ENCODE measurements at places on chromosomes 16 and 17. TPM values are rescaled to one million over a fixed set of nuclear protein-coding genes. Genes with fewer than 3 reads are reported as not detected.
A peak's percentile ranks its signal among the peaks of the same experiment; 100 is the strongest.

SLC46A1 gene
- 5.9 TPM for polyA plus RNA-seq

DNA sequence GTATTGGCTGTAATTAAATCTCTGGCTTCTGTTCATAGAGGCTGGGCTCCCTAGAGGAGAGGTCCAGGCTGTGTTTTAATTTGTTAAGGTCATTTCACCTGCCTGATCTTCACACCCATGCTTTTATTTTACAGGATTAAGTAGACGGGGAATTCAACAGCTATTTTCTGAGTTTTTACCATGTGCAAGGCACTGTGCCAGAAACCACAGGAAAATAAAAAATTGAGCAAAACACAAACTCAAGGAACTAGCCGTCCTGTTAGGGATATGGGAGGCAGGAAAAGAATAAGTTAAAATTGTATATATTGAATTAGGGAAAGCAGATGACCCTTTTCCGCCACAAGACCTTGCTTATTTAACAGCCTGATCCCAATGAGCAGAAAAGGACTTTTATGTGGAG is 29.1 kb downstream of the HS3ST3A1 start:
- DNase-seq = no peak

DNA sequence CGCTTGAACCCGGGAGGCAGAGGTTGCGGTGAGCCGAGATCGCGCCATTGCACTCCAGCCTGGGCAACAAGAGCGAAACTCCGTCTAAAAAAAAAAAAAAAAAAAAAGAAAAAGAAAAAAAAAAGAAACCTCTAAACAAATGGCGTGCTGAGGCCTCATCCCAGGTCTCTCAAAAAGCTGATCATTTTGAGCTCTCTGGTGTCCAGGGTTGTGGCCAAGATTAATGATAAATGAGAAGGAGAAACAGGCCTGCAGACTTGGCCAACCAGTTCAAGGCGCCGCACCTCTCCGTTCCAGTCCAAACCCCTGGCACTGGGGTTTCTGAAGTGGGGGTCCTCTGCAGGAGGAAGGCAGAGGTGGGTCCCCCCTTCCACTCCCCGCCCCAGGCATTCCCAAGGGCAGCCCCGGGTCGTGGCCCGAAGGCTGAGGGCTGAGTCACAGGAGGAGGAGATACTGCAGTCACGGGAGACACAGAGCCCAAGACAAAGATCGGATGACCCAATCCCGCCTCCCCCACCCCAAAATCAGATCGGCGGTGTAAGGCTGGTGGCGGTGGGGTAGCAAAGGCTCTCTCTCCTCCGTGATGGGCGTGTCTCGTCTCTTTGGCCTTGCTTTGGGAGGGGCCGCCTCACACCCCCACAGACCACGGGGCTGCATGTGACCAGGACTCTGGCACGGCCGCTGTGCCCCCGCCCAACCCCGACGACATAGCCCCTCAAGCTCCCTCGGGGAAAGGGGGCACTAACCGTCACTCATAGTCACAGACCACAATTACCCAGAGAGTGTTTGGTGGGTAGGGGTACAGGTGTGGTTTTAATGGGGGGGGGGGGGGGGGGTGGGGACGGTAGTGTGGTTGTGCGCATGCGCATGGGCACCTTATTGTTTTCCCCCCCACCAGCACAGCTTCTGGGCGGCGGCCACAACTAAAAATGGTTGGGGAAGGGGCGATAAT is 1.1 kb downstream of the VAT1 start:
- no peak for DNase-seq

DNA sequence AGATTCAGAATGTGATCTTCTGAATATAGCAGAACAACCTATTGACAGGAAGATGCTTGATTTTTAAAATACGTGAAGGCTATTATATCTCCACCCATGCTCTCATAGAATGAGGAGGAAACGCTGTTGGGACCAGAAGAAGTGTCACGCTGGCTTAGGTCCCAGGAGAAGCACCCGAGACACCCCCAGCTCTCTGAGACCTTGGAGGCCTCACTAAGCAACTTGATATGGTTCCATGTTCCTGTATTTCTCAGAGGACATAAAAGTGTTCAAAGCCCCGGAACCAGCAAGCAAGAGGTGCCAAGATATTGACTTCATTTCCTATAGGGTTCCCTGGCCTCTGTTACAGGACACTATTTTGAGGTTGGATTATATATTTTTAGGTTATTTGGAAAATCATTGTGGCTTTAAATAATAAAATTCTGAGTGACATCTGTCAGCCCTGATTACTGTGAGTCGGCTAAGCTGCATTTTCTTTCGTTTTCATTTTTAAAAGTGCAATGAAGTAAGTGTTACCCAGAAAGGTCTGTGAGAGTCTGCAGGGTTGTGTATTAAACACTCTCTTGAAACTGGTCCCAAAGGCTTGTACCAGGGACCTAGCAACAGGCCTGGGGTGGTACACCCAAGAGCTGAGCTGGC is 400.0 kb downstream of the SOX9 start:
- no peak for DNase-seq

GRCh38 chr17:35560703-35561102 is at the start of gene SLFN14:
TSS of gene SLFN14 (minus strand) at chr17:35560819. CDS start at chr17:35558062, 2,757 bp downstream.
- no peak for DNase-seq

DNA sequence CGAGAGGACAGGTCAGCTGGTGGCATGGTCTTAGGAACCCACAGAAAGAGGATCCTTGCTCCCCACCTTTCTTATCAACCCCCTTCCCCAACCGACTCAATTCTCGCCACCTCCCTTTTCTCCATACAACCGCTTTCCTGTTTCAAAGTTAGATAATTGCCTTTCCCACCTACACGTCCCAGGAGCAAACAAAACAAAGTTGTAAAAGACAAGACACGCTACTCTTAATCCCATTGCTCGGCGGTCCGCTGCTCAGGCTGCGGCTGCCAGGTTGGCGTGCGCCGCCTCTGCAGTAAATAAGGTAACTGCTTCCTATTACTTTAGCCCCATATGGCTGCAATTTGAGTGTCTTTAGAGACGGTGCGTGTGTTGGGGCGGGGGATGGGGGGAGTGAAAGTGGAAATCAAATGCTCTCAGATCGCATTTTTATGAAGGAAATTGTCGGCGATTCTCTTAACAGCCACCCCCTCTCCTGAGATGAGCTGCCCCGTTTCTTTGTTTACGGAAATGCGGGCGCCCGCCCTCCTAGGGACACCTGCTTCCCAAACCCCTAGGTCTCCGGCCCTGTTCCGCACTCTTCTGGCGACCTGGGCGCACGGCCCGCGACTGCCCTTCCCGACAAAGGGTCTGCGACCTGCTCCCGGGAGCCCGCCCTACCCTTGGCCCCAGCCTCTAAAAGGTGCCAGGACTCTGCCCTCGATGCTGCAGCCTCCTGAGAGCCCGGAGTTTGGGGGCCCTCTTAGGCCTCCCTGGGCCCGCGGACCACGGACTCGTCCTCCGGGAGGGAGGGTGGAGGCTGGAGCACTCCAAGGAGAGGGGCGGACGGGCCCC is 3.7 kb upstream of the CBX8 start:
- DNase-seq = no peak

DNA sequence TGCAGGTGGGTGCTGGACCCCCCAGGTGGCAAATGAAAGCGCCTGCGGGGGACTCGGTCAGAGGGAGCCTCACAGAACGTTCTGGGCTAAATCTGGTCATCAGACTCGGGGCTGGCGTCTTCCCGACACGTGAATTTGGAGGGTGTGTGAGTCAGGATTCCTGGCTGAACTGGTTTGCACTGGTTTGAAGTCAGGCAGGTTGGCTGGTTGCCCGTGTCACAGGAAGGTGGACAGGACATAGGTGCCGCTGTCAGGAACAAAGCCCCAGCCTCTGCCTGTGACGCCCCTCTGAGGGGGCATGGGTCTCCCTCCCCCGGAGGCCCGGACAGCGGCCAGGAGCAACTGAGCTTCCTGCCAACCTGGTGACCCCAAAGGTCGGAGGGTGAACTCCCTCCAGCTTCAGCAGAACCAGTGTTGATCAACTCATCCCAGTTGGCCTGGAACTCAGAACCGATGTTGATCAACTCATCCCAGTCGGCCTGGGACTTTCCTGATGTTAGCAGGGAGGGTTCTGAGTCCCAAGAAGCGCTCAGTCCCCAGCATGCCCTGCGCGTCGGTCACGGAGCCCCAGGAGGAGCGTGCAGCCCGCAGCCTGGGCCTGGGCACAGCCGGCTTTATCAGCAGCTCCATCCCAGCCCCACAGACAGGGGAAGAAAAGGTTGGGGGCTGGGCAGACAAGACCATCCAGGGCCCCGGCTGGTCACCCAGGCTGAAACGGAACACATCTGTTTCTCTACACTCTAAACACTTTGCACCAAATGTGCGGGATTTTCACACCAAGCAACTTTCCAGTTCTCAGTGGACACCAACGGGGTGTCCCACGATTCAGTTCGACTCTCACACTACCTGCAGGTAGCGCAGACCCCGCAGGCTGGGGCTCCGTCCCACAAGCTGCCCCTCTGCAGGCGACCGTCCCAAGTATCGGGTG is 14.4 kb upstream of the METRNL start:
- no peak for DNase-seq

GRCh38 chr17:41483991-41484826 is 3.3 kb upstream of the KRT35 start:
- DNase-seq = no peak

GRCh38 chr16:64206862-64207261 is 915.0 kb downstream of the CDH11 start:
- DNase-seq = no peak

GRCh38 chr16:85497622-85498314 is 115.4 kb upstream of the GSE1 start:
- no peak for DNase-seq

DNA sequence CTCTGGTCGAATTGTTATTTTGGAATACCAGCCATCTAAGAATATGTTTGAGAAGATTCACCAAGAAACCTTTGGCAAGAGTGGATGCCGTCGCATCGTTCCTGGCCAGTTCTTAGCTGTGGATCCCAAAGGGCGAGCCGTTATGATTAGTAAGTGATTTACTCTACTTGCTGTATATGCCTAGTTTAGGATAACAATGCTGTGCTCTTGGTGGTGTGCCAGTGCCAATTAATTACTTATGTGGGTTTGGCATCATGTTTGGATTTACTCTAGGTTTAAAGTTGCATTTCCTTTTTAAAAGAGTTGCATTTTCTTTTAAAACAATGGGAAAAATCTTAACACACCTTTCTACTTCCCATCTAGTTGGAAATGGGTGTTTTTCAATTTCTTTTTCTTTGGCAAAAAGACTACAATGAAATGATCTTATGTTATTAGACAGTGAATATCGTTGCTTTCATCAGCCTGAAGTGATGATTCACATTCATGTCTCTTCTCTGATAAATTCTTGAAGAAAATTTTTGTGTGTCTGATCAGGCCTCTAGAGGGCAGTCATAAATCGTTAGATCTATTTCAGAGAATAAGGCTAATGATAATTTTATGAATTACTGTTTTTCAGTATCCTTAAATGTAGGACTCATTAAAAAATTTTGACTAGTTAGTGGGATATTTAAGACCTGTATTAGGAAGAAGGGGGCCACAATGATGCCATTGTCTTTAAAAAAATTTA is 5.6 kb downstream of the SF3B3 start:
- peak; percentile 26 for DNase-seq

- DNase-seq = no peak
These were observed 32.2 kb upstream of the IRX6 start for GRCh38 chr16:55291847-55292246.

DNA sequence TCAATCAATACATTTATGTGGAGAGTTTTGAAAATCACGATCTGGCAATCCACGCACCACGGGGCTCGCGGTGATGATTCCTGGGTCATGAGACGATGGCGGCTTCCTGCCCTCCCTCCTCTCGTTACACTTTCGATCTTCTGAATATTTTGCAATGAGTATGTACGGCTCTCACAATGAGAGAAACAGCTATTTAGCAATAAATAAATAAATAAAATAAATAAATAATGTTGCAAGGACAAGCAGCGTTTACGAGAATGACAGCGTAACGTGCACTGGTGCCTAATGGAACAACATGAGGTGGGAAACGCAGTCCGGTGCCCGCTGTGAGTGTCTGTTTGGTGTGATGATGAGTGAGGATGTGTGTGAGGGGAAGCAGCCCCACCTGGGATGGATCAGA is 46.7 kb upstream of the JPH3 start:
- DNase-seq = no peak

CDRT15L2 gene
- not detected for polyA plus RNA-seq

DNA sequence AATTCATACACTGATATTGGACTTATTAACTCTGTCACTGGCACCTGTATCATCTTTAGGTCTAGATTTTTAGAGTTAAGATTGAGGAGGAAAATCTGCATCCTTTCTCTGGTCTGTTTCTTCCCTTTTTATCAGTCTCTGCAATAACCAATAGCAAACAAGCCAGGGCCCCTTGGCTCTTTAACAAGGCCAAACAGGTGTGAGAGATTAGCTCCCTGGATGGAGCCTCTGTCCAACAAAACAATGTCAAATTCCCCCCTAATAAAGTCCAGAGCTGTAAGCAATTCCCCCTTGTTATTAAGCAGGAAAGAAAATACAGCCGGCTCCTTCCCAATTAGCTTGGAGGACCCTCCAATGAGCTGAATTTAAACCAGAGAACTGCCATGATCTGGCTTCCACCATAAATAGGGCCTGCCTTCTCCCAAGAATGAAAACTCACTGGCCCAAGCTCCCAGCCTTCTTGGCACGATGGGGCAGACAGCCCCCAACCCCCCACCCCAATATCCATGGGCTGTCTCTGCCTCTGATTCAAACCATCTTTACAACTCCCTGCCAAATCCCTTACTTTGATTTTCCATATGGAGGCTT is 56.1 kb upstream of the SOX9 start:
- no peak for DNase-seq

DNA sequence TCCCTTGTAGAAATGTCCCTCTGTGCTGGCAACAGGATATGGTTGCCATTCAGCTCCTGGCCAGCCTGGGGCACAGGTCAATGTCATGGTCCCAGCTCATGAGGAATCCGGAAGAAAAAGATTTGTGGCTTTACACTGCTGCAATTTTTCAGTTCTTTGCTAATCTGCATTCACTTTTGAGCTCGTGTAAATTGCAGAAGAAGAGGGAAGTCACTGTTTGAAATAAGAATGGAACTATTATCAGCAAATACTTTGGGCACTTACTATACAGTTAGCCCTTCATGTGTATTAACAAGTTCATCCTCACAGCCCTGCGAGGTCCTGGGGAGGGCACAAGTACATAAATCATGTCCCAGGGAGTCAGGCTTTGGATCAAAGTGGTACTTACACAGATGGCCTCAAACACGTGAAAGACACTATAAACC is 14.2 kb downstream of the SLC47A2 start:
- DNase-seq = no peak

DNA sequence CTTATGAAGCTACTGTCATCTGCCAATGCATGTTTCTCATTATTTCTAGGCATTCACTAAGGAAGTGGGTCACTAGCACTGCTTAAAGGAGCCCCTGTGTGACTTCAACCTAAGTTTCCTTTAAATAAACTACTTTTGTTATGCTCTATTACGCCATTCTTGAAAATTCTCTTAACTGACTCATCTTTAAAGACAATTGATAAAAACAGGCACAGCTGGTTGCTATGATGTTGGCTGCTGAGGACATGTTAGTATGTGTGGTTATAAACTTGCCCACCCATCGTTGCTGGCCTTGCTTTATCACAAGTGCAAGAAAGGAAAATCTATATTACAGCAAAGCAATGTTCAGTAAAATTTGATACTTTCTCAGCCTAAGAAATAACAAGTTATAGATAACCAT is 75.8 kb upstream of the CNTNAP4 start:
- no peak for DNase-seq

MPO gene
- polyA plus RNA-seq = not detected

MYO15A gene
- 1.0 TPM for polyA plus RNA-seq

All from BJ (cell line).